CD4-positive, alpha-beta T cell treated with Interleukin-17A for 4 hours (primary cell): ENCODE measurements at places on chromosomes 3 and 15.

GRCh38 chr3:21729331-21729730 is 21.7 kb downstream of the ZNF385D start:
- no peak for DNase-seq

GRCh38 chr15:74201710-74202420 is 722 bp downstream of the STRA6 start:
- no peak for DNase-seq

GRCh38 chr3:112489674-112490479 is 9.4 kb downstream of the BTLA start:
- no peak for DNase-seq

GRCh38 chr3:151979906-151980305 is 106.5 kb downstream of the SUCNR1 start:
- no peak for DNase-seq

DNA sequence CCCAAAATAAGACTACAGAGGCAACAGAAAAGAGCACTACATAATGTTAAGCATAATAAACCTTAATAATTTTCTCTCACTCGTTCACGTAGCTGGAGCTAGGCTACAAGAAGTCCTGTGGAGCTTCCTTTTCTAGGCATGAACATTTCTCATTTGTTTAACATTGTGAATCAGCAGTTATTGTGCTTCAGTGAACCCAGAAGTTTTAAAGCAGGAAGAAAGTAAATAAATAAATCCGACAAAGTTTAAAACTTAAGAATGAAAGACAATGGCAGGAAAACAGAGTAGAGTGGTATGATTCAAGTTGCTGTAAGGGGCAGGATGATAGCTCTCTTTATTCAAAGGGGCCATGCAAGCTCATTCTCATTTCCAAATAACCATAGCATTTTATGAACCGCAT is 191.8 kb downstream of the LSAMP start:
- no peak for DNase-seq

DNA sequence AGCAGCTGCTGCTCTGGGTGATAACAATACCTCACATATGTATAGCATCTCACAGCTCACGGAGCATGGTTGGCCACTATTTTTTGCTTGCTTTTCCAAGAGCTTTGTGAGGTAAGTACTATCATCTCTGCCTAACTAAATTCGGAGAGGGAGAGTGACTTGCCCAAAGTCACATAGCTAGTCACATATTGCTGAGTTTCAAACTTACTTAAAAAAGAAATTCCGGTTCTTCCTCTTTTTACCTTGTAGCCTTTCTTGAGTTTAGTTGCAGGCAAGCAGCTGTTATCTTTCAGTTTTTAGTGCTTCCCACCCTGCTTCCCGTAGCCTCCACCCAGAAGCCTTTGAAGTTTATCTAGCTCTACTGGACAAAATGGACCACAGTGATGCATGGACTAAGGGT is 309.2 kb downstream of the PDCD6IP start:
- no peak for DNase-seq

DNA sequence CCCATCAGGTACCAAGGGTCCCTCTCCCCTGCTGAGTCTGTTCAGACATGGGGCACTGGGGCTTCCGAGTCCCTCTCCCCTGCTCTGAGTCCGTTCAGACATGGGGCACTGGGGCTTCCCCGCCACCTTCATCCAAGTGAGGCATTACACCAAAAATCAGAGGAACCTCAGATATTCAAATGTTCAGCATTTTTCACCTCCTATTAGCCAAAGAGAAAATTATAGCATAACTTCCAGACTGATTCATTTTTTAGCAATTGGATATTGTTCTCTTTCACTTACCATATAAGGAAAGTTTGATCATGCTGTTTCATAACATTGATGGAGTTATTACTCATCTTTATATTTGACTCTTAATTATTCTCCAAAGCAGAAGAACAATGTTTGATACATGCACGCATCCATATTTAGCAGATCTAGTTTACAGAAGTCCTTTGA is 213.9 kb downstream of the MTHFS start:
- DNase-seq, result no peak

DNA sequence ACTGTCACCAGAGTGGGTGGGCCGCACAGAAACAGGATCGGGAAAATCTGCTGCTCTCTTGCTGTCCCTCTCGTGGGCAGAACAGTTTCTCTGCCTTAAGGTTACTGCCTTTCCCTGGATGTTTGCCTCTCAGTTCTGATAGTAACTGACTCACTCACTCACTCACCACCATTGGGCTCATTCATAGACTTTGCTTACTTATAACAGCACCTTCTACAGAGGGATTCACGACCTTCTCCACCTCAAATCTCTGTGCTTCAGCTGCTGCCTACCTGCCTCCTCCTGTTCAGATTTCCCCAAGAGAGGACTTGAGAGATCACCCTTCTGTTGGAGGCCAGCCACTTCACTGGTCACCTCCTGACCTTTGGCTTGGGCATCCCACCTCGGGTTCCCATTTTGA is 147.7 kb upstream of the ICE2 start:
- no peak for DNase-seq

GRCh38 chr15:62782071-62782841 is 260.3 kb upstream of the TPM1 start:
- DNase-seq, result no peak
